Activated CD4-positive, alpha-beta T cell treated with anti-CD3 and anti-CD28 coated beads, Interleukin-2, Interleukin-6, amounts not matched to agents 100 ng/mL and 50 ng/mL, durations not matched to agents 16 hours and 8 hours (primary cell): ENCODE measurements at places on chromosomes 11 and 22.

DNA sequence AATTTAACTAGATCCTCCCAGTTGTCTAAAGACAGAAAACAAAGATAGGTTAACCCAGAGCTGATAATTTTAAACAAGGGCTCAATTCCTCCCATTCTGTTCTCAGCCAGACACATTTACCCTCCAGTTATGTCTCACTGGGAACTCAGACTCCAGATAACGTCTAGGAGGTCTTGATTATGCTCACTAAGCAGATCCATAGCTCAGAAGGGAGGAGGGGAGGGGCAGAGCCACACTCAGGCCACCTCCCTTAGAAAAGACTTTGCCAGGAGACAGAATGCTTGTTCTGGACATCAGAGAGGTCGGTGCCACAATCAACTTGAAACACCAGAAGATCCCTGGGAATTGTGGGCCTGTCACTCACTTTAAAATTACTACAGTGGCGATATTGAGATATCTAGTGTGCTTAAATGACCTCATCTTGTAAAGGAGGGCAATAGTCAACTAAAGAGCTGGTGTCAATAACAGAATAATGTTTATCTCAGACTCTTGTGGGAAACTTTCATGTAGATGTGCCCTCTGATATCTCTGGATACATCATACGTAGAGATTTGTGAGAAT is 29.8 kb upstream of the SLC25A1 start:
- no peak for DNase-seq

- no peak for DNase-seq
Observed at GRCh38 chr11:62462508-62462892, 43.7 kb downstream of the SCGB1A1 start.

DNA sequence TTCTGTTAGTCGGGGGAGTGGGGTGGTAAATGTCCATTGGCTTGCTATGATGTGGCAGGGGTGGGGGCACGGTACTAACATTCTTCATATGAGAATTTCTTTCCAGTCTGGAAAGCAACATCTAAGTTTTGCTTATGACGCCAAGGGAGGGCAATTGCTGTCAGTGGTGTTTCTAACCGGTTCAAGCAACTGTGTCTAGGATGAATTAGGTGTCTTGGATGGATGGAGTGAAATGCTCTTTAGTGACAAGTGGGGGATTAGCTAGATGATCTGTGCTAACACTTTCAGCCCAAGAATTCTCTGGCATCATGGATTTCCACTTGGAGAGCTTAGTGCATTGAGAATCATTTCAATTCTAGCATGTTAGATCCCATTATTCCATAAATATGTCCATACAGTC is 262.6 kb upstream of the SORL1-AS1 start:
- no peak for DNase-seq

- no peak for DNase-seq
Observed at GRCh38 chr11:78224906-78225420, 36.2 kb downstream of the USP35 start.

DNA sequence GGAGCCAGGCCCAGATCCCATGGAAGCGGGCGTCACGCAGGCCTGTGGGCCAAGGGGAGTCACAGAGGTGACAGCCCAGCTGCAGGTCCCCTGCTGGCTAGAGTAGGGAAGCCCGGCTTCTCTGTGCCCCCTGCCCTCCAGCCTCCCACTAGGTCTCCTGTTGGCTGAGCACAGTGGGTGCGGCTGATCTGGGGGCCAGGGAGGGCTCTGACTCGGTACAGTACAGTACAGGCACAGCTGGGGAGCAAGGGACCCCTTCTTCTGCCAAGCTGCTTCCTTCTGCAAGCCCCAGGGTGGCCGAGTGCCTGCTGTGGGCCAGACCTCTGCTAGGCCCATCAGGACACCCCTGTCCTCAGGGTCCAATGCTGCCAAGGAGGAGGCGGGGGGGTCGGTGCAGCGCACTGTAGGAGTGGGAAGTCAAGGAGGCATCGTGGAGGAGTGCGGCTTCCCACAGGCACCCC is 10.1 kb downstream of the SUSD2 start:
- DNase-seq, result no peak

DNA sequence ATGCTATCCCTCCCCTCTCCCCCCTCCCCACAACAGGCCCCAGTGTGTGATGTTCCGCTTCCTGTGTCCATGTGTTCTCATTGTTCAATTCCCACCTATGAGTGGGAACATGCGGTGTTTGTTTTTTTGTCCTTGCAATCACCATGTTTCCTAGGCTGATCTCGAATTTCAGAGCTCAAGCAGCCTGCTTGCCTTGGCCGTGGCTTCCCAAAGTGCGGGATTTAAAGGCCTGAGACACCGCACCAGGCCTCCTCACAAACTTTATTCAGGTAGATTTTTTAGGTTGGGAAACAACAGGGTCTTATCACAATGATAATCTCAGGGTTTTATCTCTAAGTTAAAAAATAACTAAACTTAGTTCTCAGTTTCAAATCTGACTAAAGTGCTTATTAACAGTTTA is 125.4 kb downstream of the LUZP2 start:
- DNase-seq, result no peak

GRCh38 chr11:17978553-17979287 is 34.1 kb downstream of the SERGEF start:
- peak; percentile 38 for DNase-seq

DNA sequence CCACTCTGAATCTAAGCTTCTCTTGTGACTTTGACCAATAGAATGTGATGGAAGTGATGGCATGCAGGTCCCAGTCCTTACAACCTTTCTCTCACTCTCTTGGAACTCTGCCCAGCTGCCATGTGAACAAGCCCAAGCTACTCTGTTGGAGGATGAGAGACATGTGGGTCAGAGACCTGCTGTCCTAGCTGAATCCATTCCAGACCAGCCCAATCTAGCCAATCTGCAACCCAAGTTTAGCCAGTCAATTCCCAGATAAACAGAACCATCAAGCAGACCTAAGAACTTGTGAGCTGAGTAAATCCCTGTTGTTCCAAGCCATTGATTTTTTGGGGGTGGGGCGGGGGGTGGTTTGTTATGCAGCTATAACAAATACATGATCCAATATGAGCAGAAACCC is 69.2 kb upstream of the GRK3 start:
- DNase-seq, result no peak

DNA sequence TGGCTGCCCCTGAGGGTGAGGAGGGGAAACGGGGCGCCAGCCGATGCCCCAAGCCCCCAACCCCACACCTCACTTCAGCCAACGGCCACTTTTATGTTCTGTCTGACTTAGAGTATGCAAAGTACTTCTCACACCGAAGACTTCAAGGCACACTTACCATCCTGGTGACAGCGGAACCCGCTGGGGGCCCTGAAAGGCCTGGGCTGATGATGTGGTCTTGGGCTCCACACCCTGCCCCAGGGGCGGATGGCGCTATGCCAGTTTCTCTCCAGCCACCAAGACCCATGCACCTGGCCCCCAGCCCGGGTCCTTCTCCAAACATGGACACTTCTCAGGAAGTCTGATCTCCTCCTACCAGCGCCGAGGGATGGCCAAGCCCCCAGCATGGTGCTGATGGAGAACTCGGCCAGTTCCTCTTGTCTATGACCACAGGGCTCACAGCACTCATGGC is 175.4 kb downstream of the CTTN start:
- DNase-seq, result no peak

GRCh38 chr11:130181295-130182272 is 22.0 kb downstream of the ST14 start:
- DNase-seq, result no peak

DNA sequence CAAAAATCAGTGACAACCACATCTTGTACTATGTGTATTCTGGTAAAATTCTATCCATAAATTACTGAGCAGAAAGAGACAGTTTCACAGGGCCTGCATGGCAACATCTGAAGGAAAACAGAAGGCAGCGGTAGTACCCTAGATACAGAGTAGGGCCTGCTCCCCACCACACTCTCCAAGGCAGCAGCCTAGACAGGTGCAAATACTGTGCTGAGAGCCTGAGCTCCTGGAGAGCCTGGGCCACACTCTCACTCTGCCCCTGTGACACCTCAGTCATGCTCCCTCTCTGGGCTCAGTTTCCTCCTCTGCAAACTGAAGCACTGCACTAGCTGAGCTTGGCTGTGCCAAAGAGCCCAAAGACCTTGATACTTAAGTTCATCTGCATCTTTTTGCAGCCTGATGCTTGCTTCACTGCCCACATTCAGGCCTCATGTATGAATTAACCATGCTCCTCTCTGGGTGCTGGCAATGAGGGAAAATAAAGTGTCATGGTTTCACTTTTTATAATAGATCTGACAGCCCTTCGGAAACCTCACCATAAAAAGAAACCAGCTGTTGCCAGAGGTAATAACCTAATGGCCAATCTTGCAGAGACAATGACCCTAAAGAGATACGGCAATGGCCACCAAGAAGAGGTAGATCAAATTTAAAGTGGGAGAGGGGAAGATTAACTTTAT is 104.7 kb downstream of the PLEKHA7 start:
- DNase-seq, result peak; percentile 56

DNA sequence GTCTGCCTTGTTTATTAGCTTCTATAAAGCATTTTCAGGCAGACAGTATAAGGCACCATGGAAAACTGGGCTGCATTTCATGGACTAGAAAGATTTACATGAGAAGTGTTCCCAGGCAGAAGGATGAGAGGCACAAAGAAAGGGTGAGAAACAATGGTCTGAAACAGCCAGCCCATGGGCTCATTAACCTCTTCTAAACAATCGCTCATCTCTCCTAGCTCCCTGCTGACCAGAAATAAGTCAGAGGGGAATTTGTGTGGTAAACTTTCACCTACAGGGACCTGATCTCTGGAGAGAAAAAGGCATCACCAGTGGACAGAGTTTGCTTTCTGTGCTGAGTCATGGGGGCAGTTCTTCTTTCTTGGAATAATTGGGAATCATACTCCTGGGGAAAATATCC is 51.8 kb upstream of the KIRREL3 start:
- DNase-seq, result no peak

DNA sequence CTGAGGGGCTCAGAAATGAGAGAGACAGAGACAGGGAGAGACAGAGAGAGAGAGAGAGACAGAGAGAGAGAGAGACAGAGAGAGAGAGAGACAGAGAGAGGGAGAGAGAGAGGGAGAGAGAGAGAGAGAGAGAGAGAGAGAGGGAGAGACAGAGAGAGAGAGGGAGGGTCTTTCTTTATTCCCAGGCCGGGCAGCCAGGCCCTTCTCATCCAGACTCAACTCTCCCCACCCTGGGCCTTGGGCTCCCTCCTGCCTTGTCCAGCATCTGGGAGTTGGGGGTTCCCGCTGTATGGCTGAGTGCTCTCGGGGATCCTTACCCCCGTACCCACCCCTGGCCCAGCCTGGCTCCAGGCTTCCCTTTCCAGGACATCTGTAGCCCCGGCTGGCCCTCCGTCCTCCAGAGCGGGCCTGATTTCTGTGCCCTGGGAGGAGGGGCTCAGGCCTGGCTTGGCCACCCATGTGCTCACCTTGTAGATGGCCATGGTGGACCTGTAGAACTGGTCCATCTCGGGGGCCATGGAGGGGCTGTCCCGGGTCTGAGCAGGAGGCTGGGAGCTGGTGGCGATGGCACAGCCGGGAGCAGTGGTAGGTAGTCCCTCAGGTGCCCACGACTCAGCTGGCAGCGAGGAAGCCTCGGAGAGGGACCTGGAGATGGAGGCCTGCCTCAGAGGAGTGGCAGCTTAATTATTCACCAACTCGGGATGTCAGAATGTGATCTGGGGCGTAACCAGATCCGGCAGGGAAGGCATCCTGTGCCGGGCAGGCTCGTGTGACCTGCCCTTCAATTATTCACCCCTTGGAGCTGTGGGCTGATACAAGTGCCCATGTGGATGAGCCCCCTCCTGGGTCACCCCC is at the start of gene BAIAP2L2:
Gene BAIAP2L2 (minus strand): TSS at position 677 of the 855 bp plus-strand sequence. CDS start 159 bp downstream, at position 518.
- DNase-seq, result no peak

DNA sequence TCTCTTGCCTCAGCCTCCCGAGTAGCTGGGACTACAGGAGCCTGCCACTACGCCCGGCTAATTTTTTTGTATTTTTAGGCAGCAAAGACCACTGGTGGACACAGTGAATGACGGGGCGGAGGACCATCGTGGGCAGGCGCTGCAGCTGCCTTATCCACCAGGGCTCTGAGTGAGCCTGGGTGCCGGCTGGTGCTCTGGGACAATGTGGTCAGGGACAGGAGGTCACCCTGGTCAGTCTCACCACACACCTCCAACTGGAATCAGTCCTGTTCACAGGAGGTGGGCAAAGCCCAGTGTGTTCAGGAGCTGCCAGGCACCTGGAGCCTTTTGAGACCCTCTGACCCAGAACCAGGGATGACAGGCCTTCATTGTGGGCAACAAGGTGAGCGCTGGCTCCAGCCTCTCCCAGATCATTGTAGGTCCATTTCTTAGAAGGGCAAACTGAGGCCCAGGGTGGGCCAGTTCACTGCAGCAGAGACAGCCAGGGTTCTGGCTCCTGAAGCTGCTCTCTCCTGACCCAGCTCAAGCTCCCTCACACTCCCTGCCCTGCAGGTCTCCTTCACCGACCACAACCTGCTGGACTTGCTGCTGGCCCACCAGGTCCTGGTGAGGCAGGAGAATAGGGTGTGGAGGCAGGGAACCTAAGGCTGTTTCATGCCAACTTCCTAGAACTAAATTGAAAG is 15.7 kb upstream of the CABP2 start:
- no peak for DNase-seq

- DNase-seq, result no peak
Observed at GRCh38 chr11:119874660-119875238, 145.7 kb upstream of the NECTIN1 start.

- DNase-seq, result no peak
Observed at GRCh38 chr22:17774206-17774925, at the start of gene BID. Gene BID, minus strand, starts transcription at chr22:17774469. Its CDS starts 24,353 bp downstream, at chr22:17750116.

DNA sequence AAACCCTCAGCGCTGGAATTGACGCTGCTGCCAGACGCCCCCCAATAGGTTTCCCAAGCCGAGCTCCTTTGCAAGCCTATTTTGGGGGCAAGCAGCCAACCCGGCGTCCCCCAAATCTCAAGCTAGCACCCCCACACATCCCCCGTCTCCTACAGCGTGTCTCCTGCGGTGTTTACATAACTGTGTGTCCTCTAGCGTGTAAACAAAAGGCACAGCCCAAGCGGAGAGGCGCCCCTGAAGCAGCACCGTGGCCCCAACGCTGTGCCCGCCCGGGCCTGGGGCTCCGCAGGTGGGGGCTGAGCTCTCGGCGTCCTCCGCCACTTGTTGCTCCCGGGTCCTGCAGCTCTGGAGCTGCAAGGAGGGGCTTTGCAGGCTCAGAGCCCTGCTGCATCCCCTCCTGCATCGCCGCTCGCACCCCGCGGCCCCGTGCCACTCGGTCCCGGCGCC is 1.6 kb downstream of the CADM1 start:
- DNase-seq, result no peak

DNA sequence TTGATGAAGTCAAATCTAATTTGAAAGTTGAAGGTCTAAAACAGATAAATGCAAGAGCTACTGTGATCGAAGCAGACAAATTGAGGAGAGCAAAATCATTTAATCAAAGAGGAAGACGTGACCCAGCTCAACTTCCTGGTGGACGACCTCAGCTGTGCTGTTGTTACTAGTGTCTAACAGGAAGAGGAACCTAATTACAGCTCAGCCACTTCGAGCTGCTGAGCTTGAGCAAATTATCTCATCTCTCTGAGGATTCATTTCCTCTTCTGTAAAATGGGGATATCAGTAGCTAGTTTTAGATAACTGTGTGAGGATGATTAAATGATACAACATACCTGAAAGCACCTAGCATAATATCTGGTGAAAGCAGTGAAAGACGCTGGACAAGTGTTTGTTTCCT is 48.6 kb upstream of the OLFML1 start:
- peak; percentile 13 for DNase-seq
